ENCODE measurements at places on chromosomes 1 and 21.

DNA sequence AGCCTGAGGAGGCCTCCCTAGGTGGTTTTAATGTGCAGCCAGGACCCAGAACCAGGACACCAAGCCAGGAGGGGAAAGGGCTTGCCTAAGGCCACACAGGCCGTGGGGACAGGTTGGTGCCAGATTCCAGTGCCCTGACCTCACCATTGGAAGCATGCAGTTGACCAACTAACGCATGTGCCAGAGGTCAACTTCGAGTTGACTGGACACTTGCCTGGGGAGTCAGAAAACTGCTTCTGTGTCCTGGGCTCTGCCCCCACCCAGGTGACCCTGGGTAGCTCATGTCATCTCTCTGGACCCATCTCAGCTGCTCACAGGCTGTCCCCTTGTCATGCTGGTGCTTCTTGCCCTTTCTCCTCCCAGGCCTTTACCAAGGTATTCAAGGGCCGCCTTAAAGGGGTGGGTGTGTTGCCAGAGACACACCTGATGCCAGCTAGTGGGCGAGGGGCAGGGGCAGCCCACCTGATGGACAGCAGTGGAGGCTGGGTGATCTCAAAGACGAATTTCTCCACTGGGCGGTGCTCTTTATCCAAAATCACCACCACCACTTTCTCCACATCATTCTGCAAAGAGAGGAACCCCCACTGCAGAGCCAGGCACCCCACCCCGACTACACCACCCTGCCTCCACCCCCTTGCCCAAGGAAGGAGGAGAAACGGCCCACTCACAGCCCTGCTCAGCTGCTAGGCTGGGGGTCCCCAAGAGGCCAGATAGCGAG, 4.4 kb downstream of the MAD2L2 start:
- no peak for DNase-seq

DNA sequence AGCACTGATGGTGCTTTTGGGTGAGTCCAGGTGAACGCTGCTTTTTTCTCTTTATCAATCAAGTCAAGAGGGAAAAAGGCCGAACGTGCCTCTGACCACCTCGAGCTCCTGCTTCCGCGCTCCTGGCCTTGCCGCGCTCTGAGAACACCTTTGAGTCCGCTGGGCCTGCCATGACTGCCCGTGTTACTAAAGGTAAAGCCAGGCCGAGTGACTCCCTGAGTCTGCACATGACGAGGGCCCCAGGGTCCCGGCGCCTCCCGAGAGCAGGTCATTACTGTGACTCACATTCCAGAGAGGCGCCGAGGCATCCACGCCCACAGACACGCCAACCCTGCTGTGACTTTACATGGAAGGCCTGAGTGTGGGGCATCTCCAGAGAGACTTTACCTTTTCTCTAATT, 11.1 kb downstream of the POFUT2 start:
- DNase-seq = no peak

GRCh38 chr1:229046251-229046853, 224.6 kb upstream of the RAB4A start:
- no peak for DNase-seq

DNA sequence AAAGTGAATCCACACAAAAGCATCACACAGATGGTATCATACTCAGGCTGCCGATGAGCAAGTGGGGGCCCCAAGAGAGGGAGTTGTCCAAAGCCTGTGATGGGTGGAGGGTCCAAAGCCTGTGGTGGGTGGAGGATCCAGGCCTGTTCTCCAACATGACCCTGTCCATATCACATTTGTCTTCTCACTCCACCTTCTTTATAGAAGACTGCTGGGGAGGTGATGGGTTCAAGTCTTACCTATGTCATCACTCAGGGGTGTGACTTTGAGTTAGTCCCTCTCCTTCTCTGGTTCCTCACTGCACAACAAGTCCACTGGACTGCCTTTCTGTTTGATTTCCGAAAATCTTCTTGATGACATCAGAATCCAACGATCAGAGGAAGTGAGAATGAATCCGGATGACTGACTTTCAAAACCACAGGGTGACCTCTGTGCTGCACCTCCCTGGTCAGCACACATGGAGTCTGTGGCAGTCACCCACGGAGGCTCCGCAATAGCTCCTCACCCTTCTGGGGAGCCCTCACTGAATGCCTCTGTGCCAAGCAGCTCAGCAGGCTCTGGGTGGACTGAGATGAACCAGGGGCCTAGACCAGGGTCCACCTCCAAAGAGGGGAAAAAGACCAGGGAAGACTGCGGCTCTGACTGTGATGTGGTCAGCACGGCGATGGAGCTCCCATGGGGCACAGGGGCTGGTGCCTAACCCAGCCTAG, 166.8 kb downstream of the HIVEP3 start:
- DNase-seq = peak; percentile 32

DNA sequence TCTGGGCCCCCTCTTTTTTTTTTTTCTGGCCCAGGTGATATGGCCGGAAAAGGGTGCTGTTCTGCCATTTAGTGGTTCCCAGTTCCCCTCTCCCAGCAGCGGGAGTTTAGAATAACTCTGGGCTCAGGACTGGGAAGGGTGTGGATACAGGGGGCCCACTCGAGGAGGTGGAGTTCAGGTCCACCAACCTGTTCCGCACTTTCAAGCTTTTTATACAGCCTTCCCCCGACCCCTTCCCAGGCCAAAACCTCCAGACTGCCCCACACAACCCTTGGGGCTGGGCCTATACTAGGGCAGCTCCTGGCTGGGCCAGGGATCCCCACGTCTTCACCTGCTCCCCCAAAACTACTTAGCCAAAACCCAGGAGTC, 402 bp downstream of the PLEKHG5 start:
- no peak for DNase-seq

- DNase-seq = no peak
Measured at GRCh38 chr1:165501330-165501969, 42.4 kb upstream of the LRRC52 start.

DNA sequence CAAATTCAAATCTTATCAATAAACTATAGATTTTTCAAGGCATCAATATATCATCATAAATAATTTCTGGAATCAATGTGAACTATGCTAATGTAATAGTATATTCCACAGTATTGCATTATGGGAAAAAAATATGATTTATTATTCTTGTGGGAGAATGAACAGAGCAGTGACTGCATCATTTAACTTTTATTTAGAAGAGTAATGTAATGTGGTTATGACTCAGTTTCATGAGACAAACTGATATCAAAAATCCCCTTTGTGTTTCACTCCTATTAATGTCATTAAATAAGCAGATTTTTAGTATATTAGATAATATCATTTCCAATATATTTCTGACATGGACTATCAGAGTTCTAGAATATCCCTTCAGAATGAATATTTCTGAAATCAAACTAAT, 187.6 kb downstream of the LRRC40 start:
- no peak for DNase-seq

GRCh38 chr21:43777953-43778352, 1.8 kb upstream of the CSTB start:
- no peak for DNase-seq

- no peak for DNase-seq
Measured at GRCh38 chr1:234256359-234256758, 116.9 kb upstream of the COA6 start.

DNA sequence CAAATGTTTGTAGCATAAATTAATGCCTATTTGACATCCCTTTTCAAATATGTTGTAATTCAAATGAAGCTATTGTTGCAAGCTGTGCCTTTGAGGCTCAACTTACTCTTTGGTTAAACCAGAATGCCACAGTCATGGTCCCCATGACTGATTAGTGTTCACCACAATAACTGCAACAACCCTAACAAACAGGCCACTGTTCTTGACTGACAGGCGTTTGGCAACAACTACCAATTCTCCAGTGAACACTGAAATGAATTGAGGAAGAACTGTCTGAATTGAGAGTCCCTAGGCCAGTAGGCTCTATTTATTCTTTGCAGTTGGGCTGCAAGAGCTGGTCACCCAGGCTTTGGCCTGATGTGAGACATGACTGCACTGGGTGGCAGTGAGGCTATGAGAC, 6.6 kb upstream of the TMEM167B start:
- no peak for DNase-seq

- DNase-seq = no peak
Measured at GRCh38 chr1:44701141-44701573, 26.6 kb downstream of the ARMH1 start.

DNA sequence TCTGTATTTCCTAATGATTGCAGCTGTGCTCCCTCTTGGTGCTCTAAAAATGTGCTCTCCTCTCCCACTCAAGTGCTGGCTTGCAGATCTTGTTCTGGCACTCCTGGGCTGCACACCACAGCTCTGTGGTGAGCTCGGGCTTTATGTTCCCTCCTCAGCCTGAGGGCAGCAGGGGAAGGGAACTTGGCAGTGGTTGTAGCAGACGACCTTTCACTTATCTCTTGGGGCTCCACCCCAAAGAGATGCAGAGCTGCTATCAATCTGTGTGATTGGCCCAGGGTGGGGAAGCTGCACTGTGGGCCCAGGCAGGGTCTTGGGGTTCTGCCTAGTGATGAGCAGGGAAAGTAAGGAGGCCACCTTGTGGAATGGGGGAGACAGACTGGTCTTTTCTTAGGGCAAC, 143.5 kb upstream of the GORAB start:
- DNase-seq = no peak

DNA sequence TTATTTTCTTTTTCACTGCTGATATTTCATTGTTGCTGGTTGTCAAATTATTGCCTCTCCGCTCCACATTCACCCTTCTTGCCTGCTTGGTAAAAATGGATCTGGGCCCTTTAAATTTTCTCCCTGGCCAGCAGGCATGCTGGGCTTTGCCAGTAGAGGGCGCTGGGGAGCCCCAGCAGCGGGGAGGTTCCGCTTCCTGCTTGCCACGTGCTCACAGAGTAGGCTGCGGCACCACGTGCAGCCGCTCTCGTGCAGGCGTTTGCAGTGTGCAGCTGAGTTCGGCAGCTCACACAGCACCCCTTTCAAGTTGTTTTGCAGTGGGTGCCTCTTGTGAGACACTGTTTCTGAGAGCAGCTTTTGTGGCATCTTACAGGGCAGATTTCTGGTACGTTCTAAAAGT, at the start of gene ACTL8:
TSS of gene ACTL8 (plus strand) at position 214 of the 400 bp plus-strand sequence. CDS start 67,676 bp downstream, outside the sequence.
- DNase-seq = peak; percentile 30

GRCh38 chr1:7632176-7632575, 138.9 kb upstream of the VAMP3 start:
- no peak for DNase-seq

GRCh38 chr1:79469139-79469538, 462.6 kb upstream of the ADGRL4 start:
- DNase-seq = no peak

GRCh38 chr1:213606252-213606820, 381.4 kb upstream of the PROX1 start:
- DNase-seq = no peak

DNA sequence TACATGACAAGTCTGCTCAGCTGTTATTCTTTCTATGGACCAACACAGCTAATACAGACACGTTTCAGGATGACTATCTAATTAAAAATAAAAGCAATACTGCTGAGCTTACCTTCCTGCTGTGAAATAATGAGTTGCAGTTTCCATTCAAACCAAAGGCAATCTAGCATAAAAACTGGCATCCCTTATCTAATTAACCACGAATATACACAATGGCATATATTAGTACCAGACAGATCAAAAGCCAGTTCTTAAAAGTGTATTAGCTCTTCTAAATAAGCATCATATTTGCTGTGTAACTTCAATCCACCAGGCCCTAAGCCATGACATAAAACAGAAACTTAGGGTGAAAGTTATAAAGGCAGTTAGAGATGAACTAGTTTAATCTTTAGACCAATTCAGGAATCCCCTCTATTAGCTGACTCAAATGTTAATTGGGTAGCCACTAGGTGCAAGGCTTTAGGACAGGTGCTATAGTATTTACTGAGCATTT, 20.6 kb downstream of the TESK2 start:
- DNase-seq = no peak

- no peak for DNase-seq
Measured at GRCh38 chr1:109466125-109466451, 258 bp upstream of the SYPL2 start.

DNA sequence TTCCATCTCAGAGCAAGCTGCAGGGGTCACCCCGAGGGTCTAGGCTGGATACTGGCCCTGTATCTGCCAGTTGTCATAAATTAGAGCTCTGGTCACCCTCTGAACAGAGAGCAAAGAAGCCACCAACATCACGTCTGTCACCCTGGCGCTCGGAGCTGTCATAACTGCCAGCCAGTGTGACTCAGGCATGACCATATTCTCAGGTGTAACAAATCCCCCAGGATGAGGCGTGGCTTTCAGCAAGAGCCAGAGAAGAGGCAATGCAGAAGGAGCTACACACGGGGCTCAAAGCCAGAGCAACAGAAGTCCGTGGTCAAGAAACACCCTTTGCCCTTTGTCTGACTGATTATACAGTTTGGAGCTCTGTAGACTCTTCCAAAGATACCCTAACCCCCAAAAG, 40.0 kb downstream of the PRAMEF20 start:
- no peak for DNase-seq

GRCh38 chr1:160521554-160521953, 1.5 kb downstream of the SLAMF6 start:
- DNase-seq = no peak

GRCh38 chr1:23980728-23981070, 572 bp upstream of the SRSF10 start:
- DNase-seq = peak; percentile 71

DNA sequence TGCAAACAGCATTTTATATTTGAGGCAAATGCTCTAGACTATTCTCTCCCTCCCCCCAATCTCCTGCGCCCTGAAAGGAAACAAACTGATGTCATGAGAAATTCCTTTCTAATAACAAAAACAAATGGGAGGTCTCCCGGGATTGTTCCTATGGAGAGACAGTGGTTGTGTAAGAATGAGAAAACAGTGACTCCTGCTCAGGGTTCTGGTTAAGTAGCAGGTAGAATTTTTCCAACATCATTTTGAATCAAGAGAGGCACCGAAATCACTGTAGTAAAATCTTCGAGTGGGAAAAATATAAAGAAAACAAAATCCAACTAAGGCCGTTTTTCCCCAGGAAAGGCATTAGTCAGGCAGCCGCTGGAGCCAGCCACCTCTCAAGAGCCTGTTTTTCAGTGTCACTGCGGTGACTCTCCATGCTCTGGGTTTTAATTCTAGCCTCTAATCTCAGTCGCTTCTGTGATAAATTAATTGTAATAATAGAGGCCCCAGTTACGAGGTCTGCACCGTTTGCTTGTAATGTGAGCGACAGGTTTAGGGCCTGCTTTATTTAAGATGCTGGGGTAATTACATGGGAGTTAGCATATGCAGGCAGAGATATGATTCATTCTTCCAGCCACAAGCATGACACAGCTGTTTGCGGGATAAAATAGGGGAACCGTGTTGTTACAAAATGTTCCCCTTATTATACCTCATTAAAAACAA, 80.3 kb downstream of the RNF220 start:
- no peak for DNase-seq

All from stimulated activated CD4-positive, alpha-beta T cell treated with anti-CD3 and anti-CD28 coated beads, Interleukin-15, amount 100 ng/mL, for 24 hours (primary cell).